GM23248 (cell line): ENCODE measurements at places on chromosomes 4 and X.

GRCh38 chr4:11598591-11598990 lies 169.9 kb upstream of the HS3ST1 start:
- no peak for DNase-seq

- no peak for DNase-seq
These were observed 84.6 kb upstream of the STS start for GRCh38 chrX:7062903-7063302.

- peak; percentile 64 for DNase-seq
These were observed 27.4 kb upstream of the TMPRSS11B start for GRCh38 chr4:68272860-68273259.

DNA sequence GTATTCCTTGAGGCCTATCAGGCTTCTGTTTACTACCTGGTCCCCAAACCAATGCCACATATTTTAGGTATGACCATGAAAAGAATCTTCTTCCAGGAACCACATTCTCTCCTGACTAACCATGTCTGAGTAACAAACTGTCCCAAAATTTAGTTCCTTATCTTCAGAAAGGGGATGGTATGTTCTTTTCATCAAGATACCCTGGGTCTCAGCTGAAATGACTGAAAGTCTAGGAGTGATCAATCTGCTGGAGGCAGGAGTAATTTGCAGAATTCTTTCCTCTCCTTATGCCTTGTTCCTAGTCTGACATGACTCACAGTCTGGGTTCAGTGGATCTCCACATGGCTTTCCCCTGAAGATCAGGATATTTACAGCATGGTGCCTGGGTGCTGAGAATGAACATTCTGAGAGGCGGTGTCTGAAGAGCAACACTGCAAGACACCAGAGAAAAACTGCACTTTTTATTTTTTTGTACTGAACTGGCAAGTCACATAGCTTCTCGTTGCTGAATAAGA lies 665.5 kb downstream of the TLL1 start:
- DNase-seq, result no peak

DNA sequence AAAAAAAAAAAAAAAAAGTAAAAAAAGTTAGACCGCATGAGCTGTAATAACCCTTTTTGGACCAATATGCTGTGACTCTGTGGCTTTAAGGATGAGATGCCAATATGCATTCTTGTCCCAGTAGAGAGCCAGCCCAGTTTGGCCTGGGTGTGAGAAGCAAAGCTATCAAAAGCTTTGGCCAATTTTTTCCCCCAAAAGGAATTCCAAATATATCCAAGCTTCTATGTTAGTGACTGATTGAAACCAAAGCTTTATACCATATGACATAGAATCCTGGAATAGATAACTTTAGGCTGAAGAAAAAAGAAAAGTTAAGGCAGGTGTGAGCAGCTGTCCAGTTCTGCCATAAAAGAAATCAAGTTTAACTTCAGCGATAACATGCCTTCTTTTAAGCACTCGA lies 30.5 kb upstream of the RBPJ start:
- no peak for DNase-seq

DNA sequence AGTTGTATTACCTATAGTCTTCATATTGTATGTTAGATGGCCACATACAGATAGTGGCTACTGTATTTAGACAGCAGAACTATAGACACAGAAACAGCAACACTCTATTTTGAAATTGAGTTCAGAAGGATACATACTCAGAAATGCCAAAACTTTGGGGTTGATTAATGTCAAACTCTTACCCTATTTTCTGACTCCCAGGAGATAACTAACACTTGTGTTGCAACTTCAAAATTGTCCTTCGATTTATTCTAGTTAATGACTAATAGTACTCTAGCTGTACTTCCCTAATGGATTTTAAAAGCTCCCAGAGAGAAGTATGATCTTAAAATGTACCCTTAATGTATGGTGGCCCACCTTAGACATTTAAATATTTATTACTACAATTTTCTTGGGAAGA lies 229.9 kb upstream of the UGT8 start:
- DNase-seq, result peak; percentile 31

DNA sequence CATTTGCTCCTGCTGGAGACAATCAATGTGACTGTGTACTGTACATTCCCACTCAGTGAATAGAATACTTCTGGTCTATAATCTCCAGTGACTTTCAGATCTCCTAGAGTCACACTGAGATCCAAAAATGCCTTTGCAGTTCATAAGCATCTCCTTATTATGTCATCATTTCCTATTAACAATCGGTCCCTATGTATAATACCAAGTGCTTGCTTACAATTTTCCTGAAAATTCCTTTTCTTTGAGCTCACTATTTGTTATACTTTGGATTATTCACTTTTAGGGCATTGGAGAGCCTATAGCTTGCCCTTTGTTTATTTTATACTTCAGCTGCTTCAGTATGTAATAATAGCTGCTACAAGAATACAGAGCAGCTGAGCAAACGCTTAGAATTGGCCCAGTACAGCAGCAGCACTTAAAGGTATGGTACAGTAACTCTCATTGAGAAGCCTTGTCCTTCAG lies 313.0 kb downstream of the DCTD start:
- DNase-seq, result peak; percentile 30

- no peak for DNase-seq
These were observed 29.8 kb downstream of the UGT2B7 start for GRCh38 chr4:69126024-69126423.

GRCh38 chrX:38694394-38694793 lies 106.9 kb upstream of the MID1IP1 start:
- peak; percentile 0 for DNase-seq

GRCh38 chr4:138182838-138183426 lies 59.2 kb downstream of the SLC7A11 start:
- DNase-seq, result peak; percentile 70

GRCh38 chr4:176805155-176805554 lies 12.4 kb upstream of the VEGFC start:
- peak; percentile 63 for DNase-seq

DNA sequence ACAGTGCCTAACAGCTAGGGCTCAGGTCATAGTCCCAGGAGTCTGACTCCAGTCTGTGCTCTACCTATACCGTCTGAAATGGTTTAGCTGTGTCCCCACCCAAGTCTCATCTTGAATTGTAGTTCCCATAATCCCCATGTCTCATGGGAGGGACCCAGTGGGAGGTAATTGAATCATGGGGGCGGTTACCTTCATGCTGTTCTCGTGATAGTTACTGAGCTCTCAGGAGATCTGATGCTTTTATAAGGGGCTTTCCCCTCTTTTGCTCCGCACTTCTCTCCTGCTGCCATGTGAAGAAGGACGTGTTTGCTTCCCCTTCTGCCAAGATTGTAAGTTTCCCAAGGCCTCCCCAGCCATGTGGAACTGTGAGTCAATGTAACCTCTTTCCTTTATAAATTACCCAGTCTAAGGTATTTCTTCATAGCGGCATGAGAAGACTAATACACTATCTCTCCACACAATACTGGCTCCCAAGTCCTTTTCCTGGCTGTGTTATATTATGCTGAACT lies 110.8 kb downstream of the AFAP1 start:
- DNase-seq, result peak; percentile 80

DNA sequence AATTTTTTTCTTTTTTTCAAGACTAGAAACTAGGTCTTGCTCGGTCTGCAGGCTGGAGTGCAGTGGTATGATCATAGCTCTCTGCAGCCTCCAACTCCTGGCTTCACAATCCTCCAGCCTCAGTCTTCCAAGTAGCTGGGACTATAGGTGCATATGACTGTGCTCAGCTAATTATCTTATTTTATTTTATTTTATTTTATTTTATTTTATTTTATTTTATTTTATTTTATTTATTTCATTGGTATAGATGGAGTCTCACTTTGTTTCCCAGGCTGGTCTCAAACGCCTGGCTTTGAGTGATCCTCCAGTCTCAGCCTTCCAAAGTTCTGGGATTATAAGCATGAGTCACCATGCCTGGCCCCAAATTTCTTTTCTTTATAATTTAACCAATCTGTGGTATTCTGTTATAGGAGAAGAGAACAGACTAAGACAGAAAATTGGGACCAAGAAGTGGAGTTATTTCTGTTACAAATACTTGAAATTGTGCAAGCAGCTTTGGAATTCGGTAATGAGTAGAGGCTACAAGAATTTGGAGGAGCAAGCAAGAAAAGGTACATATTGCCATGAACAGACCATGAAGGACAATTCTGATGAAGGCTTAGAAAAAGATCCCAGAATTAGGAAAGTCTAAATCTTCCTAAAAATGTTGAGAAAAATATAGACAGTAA lies 4.0 kb upstream of the PRDM5 start:
- DNase-seq, result peak; percentile 60

DNA sequence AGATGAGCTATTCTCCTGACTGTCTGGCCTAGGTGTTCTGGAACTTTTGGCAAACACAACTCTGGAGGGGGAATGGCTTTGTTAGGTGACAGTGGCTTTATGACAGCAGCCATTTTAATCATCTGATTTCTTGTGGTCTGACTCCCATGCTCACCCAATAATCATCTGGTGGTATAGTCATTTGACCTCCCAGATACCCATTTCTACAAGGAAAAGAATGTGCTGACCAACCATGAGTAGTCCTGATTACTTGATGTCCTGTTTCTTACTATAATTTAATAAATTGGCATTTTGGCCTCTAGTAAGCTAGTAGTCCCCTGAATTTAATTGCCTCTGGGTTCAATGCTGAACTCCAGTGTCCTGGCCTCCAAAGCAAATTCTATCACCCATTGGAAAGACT lies 109.9 kb upstream of the DUSP21 start:
- peak; percentile 54 for DNase-seq

GRCh38 chrX:153933748-153934147 lies 1.1 kb downstream of the NAA10 start:
- DNase-seq, result peak; percentile 75

DNA sequence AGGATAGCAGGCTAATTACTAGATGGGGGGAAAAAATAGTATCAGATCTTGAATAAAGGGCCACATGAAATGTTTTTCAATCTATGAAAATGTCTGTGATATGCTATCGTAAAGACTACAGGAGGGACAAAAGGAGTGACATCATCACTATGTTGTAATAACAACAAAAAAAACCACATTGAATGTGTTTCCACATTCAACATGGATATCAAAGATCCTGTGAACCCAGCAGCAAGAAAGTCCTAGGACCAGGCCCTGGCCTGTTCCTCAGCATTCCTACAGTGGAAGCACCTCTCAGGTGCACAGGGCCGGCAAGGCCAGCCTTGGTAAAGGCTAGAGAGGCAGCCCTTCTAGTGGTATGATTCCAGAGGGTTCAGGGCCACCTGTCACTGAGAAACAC lies 118.3 kb downstream of the RELL1 start:
- DNase-seq, result no peak

- DNase-seq, result peak; percentile 71
These were observed 18.9 kb downstream of the TIFA start for GRCh38 chr4:112266823-112267222.

DNA sequence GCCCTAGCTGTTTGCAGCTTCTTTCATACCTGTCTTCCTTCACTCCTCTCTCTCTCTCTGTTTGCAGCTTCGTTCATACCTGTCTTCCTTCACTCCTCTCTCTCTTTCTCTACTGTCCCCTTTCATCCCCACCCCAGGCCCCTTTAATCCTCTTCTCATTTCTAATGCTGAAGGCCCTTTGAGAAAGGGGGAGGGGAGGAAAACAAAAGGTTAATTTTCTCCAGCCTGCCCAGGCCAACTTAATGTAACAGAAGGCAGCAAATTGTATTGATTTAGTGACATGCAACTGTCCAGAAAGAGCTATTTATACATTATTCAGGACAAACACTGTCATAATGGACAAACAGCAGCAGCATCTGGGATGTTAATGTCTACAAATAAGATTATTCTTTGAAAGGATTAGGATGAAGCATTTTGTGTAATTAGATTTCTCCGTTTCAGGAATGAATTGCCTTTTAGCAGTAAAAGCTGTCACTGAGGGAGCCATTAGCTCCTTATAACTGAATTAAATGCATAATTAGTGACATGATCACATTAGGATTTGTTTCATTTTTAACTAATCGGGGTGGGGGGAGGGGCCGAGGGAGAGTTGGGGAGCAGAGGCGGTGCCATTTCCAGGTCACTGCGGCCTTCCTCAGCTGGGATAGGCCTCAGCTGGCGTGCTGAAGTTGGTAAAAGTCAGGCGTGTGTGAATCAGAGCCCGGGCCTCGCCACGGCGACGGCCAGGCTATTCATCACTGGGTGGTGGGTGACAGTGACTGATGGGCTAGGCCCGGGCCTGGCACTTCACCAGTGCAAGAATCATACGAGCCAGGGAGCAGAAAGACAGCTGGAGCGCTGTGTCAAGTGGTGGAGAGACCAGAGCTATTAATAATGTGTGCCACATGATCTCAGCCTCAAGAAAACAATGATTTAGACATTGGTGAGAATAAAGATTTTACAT lies 174.5 kb downstream of the NKX6-1 start:
- DNase-seq, result no peak

- DNase-seq, result peak; percentile 54
These were observed 172.8 kb downstream of the SCFD2 start for GRCh38 chr4:53193111-53193510.

- DNase-seq, result peak; percentile 80
These were observed 287.8 kb downstream of the RAPGEF2 start for GRCh38 chr4:159390648-159391047.

DNA sequence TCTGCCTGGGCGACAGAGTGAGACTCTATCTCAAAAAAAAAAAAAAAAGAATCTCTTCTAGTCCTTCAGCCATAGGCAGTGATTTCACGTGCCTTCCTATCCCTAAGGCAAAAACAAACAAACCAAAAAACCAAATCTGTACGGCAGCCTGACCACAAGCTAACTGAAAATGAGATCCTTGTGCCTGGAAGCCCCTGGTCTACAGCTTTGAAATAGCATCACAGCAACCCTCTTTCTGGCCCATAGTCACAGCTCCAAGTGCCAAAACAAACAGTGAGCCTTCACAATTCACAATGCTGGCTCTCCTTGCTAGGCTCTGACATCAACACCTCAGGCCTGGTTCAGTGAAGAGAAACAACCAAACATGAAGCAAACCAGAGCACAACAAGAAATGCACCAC lies 46.1 kb downstream of the TMEM150C start:
- peak; percentile 78 for DNase-seq

DNA sequence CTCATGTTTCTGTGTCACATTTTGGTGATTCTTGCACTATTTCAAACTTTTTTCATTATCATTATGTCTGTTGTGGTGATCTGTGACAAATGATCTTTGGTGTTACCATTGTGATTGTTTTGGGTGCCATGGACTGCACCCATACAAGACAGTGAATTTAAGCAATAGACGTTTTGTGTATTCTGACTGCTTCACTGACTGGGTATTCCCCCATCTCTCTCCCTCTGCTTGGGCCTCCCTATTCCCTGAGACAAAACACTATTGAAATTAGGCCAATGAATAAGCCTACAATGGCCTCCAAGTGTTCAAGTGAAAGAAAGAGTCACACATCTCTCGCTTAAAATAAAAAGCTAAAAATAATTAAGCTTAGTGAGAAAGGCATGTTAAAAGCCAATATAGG lies 60.2 kb downstream of the BANK1 start:
- no peak for DNase-seq

- no peak for DNase-seq
These were observed 64.9 kb upstream of the SCRG1 start for GRCh38 chr4:173463816-173464215.
